Natural killer cell (primary cell): ENCODE measurements at places on chromosomes 7 and 10.

DNA sequence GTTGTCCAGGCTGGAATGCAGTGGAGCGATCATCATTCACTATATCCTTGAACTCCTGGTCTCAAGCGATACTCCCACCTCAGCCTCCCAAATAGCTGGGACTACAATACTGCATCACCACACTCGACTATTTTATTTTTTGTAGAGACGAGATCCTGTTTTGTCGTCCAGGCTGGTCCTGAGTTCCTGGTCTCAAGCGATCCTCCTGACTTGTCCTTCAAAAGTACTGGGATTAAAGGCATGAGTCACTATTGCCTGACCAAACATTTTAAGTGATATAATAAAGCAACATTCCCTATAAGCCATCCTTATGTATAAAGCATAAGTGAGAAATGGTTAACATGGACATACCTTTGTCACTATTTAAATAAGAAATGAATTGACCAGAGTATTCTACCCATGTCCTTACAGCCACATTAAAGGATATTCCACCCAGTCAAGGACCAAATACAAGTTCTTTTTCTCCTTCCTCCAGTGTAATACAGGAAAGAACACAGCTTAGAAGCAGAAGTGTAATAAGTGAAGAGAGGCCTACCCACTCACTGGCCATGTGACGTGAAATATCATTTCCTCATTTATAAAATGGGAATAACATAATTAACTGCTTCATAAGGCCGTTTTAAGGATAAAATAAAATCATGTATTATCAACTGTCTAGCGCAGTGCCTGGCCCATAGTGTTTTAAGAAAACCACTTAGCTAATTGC lies 82.0 kb downstream of the DOCK4 start:
- no peak overlapping the region for H3K27ac ChIP-seq
- DNase-seq: no peak
- no peaks in the 10 kb centered on the region for H3K4me1 ChIP-seq
- no peaks in the 10 kb centered on the region for H3K27me3 ChIP-seq

GRCh38 chr10:24622781-24623301 lies 100.8 kb downstream of the ARHGAP21 start:
- H3K36me3 ChIP-seq: no peaks in the 10 kb centered on the region
- no peaks in the 10 kb centered on the region for H3K27me3 ChIP-seq
- peak; percentile 71 for DNase-seq
- H3K4me1 ChIP-seq: peaks cover 2% of the 10 kb centered on the region
- no peak overlapping the region for H3K27ac ChIP-seq

- H3K27ac ChIP-seq: no peak overlapping the region
- no peak overlapping the region for H3K4me3 ChIP-seq
- no peaks in the 10 kb centered on the region for H3K36me3 ChIP-seq
- H3K27me3 ChIP-seq: no peaks in the 10 kb centered on the region
- no peaks in the 10 kb centered on the region for H3K4me1 ChIP-seq
These were observed 80.2 kb downstream of the ZNF37A start for GRCh38 chr10:38174336-38174735.

DNA sequence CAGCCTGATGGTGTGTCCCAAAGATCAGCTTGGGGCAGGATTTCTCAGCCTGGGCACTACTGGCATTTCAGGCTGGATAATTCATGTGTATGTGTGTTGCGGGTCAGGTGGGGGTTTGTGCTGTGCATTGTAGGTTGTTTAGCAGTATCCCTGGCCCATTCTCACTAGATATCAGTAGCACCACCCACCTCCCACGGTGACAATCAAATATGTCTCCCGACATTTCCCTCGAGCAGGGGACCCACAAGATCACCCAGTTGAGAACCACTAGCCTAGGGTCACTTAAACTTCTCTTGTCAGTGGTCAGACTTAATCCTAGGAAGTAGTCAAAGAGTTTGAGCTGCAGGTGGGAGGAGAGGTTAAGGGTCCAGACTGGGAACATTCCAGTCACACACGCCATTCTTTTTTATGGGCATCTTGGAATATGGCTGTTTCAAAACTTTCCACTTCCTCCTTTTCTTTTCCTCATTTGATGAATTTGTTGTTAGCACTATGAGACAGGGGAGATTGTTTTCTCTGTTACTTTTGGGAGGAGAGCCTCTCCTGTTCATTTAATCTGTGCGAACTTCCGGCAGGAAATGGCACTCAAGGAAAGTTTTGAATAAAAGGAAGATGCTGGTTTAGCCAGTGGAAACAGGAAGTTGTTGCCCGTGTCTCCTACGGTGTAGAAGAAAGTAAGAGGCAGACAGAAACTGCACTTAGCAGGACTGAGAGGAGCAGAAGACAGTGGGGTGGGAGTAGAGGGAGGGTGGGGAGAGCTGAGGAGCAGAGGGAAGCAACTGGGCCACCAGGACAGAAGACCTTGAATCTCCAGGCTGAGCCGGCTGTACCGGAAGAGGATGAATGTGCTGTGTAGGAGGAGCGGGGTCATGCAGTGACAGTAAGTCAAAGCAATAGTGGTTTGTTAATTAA lies 17.6 kb upstream of the EXOC6 start:
- H3K27me3 ChIP-seq: no peaks in the 10 kb centered on the region
- peaks cover 6% of the 10 kb centered on the region for H3K4me1 ChIP-seq
- no peaks in the 10 kb centered on the region for H3K36me3 ChIP-seq
- no peak overlapping the region for H3K4me3 ChIP-seq
- H3K27ac ChIP-seq: no peak overlapping the region

DNA sequence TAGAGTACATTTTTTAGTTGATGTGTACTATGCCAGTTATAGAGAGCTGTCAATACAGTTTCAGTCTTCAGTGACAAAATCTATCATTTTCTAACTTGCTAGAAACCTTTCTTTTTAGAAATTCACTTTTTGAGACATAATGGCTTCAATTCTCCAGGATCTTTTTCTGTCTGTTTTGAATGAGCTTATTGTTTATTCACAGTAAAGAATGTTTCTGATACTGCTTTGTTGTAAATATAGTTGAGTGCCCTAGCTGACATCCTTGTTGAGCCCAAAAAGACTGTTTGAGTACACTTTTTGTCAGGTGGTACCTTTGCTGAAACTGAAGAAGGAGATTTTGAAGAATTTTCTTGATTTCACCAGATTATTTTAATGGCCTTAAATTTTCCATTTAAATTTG lies 139.9 kb downstream of the PPP1R9A start:
- H3K36me3 ChIP-seq: no peaks in the 10 kb centered on the region
- no peak overlapping the region for H3K27ac ChIP-seq
- H3K27me3 ChIP-seq: no peaks in the 10 kb centered on the region
- H3K4me3 ChIP-seq: no peak overlapping the region
- no peak for DNase-seq

DNA sequence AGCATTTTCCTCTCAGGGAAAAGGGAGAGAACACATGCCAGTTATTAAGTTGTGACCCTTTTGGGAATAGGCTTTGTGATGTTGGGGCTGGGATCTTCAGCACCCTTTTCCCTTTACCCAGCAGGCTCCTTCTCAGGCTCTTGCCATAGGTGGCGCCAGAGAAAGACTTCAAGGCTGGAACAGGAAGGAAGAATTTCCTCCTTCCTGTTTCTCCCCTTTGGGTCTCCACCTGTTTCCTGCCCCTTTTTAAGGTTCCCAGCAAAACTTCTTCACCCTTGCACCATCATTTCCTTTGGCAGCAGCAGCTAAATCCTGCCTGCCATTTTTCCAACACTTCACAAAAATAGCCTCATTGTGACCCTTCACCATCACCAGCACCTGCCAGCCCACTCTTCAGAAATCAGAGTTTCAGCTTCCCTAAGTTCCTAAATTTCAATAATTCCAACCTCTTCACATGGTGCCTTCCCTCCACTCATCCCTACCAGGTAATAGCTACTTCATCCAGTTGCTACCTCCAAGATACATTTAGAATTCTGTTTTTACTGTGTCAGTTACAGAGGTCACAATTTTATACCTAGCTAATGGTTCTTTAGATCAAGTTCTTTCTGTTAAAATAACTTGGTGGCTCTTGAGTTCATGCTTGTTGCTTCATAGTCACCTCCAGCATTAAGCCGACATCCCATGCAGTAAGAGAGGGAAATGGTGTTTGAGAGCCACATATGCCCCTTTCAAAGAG lies 22.4 kb upstream of the FOXK1 start:
- H3K4me1 ChIP-seq: no peaks in the 10 kb centered on the region
- no peaks in the 10 kb centered on the region for H3K36me3 ChIP-seq
- no peak for DNase-seq
- H3K27me3 ChIP-seq: peaks cover 3% of the 10 kb centered on the region
- no peak overlapping the region for H3K27ac ChIP-seq
- no peak overlapping the region for H3K4me3 ChIP-seq

DNA sequence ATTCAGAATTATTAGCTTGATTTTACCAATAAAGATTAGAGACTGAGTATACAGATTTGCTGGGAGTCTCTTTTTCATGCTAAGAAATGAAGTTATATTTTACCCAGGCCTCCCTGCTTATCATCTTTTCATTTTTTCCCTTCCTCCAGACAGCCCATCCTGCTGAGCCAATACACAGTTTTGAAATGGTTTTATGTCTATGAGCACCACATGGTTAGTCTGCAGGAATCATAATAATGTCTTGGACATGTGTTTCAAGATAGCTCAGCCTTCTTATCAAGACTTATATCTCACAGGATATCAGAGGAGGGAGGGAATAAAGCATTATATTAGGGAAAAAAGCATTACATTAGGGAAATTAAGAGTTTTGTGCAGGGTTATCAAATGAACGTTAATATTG lies 157.1 kb downstream of the EXOC4 start:
- no peak overlapping the region for H3K27ac ChIP-seq
- DNase-seq: no peak
- no peaks in the 10 kb centered on the region for H3K4me1 ChIP-seq
- H3K4me3 ChIP-seq: no peak overlapping the region
- no peaks in the 10 kb centered on the region for H3K36me3 ChIP-seq
- H3K27me3 ChIP-seq: no peaks in the 10 kb centered on the region

- peaks cover 2% of the 10 kb centered on the region for H3K27me3 ChIP-seq
- no peak overlapping the region for H3K27ac ChIP-seq
- H3K36me3 ChIP-seq: no peaks in the 10 kb centered on the region
These were observed 89.2 kb downstream of the SPAG6 start for GRCh38 chr10:22434521-22434920.

DNA sequence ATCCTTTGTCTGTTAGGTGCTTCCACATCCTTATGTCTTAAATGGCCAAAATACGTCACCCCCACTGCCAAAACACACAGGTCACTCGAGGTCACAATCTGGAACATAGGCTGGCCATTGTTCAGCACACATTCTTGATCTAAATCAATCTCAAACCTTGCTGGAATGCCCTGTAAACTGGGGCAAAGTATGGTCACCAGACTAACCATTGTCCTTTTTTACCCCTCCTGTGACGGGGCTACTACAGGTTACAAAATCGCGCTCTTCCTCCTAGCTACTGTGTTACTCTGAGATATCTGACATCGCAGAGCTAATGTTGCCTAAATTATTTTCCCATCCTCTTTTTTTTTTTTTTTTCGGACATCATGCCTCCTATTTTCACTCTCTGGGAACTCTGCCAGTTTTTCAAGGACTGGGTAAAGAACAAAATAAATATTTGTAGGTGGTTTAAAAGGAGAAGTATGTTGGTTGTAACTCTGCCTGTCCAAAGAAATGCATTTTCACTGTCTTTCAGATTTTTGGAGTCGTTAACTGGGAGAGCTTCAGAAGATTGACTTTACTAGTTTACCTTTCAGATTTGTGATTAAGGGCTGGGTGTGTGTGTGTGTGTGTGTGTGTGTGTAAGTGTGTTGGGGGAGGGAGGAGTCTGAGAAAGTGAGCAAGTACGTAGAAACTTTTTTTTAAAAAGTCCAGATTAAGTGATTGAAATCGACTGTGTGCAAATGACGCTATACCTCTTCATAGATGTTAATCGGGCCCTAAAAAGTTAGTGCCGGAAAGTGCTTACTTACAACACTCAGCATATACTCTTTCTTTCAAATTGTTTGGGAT lies 942 bp upstream of the KIAA1217 start:
- peaks cover 4% of the 10 kb centered on the region for H3K27me3 ChIP-seq
- H3K4me1 ChIP-seq: no peaks in the 10 kb centered on the region
- H3K27ac ChIP-seq: no peak overlapping the region

DNA sequence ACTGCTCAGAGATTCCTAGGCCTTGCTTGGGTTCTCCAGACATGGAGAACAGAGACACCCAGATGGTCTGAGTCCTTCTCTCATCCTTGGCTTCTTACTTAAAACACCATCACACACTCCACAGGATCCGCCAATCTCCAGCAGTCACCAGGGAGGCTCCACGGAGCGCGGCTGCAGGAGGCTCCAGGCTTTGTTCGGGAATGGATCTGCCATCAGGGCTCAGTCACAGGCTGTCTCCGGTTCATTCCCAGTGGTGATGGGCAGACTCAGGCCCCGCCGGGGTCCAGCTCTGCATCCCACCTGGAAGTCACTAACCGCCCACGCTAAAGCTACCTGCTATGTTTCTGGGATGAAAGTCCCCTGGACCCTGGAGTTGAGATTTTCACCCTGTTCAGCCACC lies 312.9 kb downstream of the TCERG1L start:
- no peak overlapping the region for H3K4me3 ChIP-seq
- H3K36me3 ChIP-seq: no peaks in the 10 kb centered on the region
- H3K4me1 ChIP-seq: no peaks in the 10 kb centered on the region
- no peak for DNase-seq
